ENCODE measurements at places on chromosomes 6 and 20.

DNA sequence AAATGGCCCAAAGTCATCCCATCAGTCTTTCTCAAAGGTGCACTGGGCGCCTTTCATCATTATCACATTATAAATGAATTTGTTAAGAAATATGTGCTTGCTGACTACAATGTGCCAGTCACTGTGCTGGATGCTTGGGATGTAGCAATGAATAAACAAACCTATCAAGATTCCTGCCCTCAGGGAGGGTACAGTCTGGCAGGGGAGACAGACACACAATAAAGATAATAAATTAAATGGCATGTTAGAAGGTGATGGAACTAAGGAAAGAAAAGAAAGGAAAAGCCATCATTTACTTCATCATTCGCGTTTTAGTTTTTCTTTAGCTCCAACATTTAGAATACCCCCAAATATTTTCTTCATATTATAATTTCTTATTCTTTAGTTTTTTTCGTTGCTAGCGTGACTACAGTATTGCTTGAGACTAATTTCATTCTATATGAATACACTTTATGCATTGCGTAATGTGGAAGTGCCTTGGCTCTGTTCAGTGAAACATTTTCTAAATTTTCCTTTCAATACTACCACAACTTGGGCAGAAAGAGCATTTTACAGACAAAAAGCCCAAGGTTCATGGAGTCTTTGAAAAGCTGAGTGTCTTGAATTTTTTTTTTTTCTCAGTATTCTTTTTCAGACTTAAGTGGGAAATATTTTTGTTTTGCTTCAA lies 48.7 kb upstream of the CITED2 start:
- no peak for DNase-seq

DNA sequence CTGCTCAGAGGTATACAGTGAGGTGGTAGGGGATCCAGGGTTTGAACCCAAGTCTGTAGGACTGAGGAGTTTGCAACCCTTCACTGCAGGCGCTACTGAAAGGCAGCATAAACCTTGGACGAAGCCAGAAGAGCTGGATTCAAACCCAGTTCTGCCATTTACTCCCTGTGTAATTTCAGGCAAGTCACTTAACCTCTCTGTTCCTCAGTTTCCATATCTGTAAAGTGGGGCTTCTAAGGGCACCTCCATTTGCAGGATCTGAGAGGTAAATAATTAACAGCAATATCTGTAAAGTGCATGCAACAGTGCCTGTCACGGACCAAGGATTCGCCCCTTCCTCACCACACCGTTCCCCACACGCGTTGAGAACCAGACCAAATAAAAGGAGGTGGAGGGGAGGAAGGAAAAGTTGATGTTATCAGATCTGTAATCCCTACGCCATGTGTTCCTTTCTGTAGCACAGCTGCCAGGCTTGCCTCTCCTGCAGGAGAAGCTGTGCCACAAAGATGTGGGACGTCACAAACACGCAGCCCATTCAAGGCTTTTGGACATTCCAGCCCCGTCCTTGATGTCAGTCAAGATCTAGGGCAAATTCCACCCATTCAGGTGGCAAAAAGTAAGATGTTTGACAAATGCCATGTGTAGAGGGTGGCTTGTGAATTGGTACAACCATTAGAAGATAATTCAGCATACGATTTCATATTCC lies 9.8 kb downstream of the RIPOR3 start:
- no peak for DNase-seq

- DNase-seq = no peak
These were observed 255.6 kb downstream of the PREX1 start for GRCh38 chr20:48571949-48572847.

DNA sequence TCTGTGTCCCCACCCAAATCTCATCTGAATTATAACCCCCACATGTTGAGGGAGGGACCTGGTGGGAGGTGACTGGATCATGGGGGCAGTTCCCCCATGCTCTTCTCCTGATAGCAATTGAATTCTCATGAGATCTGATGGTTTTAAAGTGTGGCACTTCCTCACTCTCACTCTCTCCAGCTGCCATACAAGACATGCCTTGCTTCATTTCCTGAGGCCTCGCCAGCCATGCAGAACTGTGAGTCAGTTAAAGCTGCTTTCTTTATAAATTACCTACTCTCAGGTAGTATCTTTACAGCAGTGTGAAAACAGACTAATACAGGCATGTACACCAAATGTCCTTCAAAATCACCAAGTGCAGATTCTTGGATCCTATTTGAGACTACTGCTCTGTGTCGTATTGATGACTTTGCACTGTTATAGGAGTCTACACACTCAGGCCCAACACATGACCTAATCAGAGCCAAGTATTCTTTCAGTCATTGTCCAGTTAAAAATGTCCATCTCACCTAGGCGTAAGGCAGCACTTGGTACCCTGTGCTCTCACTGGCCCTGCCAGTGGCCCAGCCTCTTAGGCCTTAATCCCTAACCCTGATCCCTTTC lies 52.8 kb upstream of the UST start:
- no peak for DNase-seq

- peak; percentile 96 for DNase-seq
These were observed 29.2 kb downstream of the AFDN start for GRCh38 chr6:167855825-167856425.

DNA sequence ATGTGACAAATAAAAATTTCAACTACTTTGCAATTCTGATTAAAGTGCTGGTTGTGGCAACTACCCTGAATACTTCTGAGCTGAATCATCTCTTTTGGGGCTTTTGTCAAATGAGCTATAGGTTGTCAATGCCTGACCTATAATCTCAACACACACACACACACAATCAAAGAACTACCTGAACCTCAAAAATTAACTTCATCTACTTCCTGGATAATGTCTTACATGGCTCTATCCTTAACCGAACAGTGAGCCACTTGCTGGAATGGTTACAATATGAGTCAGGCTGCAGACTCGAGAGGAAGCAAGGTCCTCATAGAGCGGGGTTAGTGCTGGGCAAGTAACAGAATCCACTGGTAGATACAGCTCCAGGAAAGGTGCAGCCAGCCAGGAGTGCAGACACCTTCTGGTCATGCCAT lies 70.6 kb upstream of the DST start:
- peak; percentile 88 for DNase-seq

GRCh38 chr6:54992789-54993188 lies 146.2 kb downstream of the FAM83B start:
- DNase-seq = no peak

GRCh38 chr20:31712112-31712553 lies 10.5 kb downstream of the BCL2L1 start:
- no peak for DNase-seq

GRCh38 chr20:49624317-49624716 lies 56.4 kb upstream of the PTGIS start:
- no peak for DNase-seq

- no peak for DNase-seq
These were observed 9.6 kb downstream of the SCUBE3 start for GRCh38 chr6:35223396-35223795.

DNA sequence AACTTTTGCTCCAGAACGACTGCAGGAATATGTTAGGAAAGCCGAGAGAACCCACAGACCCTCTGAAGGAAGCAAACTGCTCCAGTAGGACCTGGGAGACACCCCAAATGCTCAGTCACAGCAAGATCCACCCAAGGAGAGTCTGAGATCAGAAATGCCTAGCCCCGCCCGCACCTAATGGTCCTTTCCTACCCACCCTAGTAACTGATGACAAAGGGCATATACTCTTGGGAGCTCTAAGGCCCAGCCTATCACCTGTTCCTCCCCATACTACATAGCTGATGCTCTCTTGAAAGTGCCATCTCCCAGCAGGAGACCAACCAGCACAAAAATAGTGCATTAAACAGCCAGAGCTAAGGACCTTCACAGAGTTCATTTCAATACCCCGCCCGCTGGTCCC lies 67.6 kb downstream of the CD2AP start:
- DNase-seq = no peak

GRCh38 chr20:549722-550496 lies 6.3 kb upstream of the CSNK2A1 start:
- no peak for DNase-seq

GRCh38 chr20:1955217-1955616 lies 38.6 kb downstream of the PDYN start:
- DNase-seq = no peak

DNA sequence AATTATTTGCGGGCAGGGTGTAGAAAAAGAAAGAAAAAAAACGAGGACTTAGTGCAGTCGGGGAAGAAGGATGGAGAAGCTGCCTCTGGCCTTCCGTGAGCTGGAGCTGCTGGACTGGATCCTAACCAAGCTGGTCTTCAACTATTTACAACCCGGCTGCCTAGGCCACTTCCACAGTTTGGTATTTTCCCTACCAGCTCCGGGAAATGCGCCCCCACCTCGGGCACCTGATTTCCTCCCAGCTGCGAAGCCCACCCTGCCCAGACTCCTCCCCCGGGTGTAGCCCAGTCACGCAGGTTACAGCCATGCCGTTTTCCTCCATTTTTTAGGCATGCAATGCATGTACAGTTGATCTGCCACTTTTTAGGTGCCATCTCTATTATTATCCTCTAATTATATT lies 21.2 kb downstream of the THEMIS start:
- peak; percentile 16 for DNase-seq

GRCh38 chr20:64149809-64150560 lies 14.3 kb upstream of the MYT1 start:
- no peak for DNase-seq

DNA sequence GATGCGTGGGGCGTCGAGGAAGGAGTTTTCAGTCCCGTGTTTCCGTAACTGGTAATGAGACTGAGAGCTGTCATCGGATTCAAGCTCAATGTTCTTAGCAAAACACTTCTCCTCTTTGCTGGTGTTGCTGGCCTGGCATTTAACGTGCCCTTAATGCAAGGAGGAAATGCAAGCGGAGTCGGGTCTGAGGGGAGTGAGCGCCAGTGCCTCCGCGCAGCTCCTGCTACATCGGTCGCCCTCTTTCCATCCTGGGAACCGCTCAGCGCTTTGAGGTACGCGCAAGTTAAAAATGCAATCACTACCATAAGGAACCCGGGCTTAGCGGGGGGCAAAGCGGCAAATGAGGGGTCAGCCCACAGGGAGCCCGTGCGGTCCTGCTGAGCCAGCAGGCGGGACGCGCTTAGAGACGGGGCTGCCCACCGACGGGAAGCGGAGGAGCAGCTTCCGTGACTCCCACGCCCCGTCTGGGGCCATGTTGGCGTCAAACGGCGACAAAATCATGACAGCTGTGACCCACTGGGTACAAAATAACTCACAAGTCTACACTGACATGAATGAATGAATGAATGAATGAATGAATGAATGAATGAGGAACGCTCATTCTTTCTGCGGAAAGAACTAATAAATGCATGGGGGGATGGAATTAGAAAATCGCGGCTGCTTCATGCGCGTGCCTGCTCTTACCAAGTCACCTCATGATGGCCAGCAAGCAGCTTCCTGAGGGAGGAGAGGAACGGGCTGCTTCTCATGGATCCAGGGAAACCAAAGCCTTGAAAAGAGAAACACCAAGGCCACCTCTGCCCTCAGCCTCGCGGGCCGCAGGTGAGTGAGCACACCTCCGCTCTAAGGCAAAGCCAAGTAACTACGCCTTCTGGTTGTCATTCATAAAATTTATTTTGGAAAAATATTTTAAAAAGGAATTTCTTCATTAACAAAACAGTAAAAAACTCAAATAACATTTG lies 9.3 kb downstream of the DLL1 start:
- no peak for DNase-seq

DNA sequence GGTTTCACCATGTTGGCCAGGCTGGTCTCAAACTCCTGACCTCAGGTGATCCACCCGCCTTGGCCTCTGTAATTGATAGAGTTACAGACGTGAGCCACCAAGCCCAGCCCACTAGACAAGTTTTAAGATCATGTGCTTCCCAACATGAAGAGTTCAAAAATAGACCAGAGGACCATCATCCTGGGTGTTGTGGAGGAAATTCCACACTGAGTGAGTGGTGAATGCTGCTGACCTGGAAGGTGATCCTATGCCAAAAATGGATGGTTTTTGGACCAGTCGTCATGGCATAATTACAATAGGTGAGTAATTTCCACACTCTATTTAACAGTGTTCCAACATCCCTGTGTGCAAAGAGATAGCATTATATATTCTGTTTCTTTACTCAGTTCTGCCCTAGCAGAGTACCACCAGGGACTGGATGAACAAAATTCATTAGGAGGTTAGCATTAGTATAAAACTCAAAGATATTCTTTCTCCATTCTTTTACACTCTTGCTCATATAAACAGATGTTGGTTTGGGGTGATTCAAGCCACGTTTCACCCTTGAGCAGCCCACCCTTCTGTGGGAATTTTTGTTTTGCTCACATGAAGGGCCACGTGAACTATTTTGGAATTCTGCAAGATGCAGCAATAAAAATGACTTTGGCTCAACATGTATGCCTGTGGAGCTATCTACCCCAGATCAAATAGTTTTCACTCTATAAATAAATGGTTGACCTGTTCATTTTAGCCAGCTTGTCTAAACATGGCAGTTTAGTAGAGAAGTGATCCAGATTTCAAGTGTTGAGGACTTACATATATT lies 206.2 kb upstream of the TCF21 start:
- DNase-seq = peak; percentile 25

- no peak for DNase-seq
These were observed 5.0 kb downstream of the FOXP4 start for GRCh38 chr6:41551086-41551700.

GRCh38 chr6:2976571-2977085 lies 5.3 kb upstream of the SERPINB6 start:
- DNase-seq = peak; percentile 85

- no peak for DNase-seq
These were observed 111.5 kb downstream of the LCA5 start for GRCh38 chr6:79425589-79426311.

GRCh38 chr20:58084566-58084965 lies 143.9 kb downstream of the ANKRD60 start:
- DNase-seq = no peak

Measured in fibroblast of upper back skin (primary cell).